ENCODE measurements at places on chromosomes 6 and 20.

GRCh38 chr20:60063048-60063451, 104.8 kb downstream of the CDH26 start:
- no peak for DNase-seq

DNA sequence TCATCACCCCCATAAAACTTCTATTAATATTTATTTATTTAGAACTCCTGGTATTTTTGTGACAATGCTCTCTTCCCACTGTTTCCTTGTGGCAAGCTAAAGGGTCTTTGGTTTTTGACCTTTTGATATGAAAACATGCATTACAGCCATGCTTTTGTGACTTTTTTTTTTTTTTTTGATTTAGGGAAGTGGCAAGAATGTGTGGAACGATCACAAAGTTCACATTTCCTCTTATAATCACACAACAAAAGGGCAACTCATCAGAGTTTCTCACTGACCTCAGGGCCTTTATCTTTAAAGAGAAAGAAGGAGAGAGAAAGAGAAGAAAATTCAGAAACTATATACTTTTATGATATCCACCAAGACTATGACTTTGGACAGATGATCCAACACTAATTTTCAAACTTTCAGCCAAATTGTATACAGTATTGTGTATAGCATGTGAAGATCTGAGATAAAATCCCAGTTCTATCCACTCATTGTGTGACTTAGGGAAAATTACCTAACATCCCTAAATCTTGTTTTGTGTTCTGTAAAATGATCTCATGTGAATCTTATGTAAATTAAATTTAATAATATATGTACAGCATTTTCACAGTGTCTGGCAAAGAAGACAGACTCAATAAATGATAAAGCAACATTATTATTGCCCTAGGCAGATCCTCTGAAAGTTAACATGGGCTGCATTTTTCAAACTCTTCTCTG, 106.8 kb upstream of the MARCKS start:
- DNase-seq = no peak

- DNase-seq = no peak
Measured at GRCh38 chr20:64150756-64151632, 13.3 kb upstream of the MYT1 start.

DNA sequence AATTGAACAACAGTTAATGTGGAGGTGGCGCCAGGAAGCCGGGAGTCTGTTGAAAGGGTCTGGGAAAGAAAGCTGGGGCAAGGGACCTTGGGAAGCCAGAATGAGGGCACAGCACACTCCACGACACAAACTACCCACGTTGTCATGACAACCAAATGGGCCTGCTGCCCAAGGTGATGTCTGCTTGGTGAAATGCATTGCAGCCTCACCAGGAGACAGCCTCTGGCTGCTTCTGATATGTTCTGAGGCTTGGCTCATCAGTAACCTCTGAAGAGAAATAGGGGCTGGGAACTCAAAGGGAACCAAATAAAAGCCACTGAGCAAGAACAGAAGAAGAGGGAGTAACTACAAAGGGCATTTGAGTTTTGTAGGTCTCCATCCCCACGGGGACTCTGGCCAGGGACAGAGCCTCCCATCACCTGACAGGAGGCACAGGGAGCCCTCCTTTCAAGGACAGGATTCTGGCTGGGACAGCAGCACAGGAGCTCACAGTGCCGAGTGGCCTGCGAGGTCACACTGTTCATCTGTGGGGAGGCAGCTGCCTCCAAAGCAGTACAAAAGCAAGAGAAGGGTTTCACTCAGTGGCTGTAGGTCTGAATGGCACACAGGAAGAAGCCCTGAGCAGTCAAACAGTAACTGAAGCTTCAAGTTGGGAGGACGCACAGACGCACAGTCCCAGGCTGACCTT, 44.6 kb upstream of the KCNK16 start:
- DNase-seq = peak; percentile 22

DNA sequence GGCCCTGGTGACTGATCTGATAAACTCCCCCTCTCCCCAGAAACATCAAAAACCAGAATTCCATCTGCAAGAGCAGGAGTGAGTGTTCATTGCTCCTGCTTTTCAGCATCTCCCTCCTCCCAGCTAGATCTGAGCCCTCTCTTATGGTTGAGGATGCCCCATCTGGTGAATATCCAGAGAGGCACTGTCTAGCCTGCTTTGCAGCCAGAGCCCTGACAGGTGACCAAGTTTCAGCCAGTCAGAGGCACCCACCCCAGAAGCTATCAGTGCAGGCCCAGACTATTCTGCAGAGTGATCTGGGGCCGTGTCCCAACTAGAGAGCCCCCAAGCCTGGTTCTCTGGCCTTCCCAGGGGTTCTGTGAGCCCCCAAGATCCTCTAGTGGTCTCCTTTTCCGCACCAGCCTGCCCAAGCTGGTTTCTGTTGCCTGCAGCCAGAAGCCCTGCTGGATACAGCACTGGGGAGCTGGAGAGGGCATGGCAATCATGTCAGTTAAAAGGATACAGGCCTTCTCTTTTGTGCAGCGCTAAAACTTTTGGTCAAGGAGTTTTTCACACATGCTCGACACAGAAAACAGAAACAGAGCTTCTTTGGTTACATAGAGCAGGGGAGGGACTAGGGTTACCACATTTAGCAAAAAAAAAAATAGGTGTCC, 6.6 kb upstream of the BMP7 start:
- DNase-seq = peak; percentile 28

DNA sequence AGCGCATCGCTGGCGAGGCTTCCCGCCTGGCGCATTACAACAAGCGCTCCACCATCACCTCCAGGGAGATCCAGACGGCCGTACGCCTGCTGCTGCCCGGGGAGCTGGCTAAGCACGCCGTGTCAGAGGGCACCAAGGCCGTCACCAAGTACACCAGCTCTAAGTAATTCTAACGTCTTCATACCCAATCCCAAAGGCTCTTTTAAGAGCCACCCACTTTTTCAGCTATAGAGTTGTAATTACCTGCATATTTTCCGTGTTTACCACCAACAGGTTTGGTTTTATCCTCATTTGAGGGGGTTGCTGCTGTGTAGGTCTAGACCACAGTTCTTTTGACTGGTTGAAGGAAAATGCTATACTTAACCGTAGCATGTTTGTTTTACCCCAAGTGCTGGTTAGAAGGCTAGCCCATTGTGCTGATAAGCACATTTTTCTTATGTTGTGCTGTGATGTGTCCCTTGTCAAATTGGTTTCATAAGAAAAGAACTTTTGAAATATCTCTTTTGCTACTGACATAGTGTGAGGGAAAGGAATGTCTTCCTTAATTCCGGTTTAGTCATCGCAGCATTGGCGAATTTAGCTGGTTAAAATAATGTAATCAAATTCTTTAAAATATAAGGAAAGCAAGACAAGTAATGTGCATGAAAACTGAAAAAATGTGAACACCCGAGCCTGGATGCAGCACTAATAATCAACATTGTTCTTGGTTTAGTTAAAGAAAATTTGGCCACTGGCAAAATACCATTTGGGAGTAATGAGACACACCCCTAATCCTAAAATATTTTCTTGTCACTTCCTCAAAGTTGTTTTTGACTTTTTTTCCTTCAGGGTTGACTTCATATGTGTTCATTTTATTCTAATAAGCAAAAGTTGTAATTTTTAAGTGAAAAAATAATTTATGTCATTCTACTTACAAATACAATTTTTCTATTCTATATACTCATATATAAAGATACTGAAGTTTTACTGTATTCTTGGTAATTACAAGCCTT, 112.8 kb downstream of the HFE start:
- peak; percentile 65 for DNase-seq

- DNase-seq = no peak
Measured at GRCh38 chr6:144922120-144922722, 637.1 kb downstream of the UTRN start.
